MCF 10A (cell line): ENCODE measurements at places on chromosomes 11 and 22.

- peak; percentile 64 for DNase-seq
Measured at GRCh38 chr11:76768088-76768908, 14.9 kb upstream of the TSKU start.

DNA sequence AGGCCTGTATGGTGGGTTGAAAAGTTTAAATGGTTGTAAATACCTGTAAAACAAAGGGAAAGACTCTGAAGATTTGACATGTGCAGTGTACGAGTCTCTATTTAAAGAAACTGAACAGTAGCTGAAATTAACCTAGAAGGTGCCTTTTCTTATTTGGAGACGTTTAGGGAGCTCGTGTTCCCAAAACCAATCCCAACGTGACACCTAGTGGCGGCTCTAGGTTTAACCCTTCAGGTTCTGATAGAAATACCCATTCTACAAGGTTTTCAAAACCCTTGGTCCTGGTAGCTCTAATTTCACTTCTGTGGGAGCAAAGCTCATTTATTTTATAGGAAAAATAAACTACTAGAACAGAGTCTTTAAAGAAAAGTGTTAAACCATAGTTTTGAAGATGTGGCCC is 258.3 kb downstream of the LRRC4C start:
- DNase-seq = peak; percentile 67

DNA sequence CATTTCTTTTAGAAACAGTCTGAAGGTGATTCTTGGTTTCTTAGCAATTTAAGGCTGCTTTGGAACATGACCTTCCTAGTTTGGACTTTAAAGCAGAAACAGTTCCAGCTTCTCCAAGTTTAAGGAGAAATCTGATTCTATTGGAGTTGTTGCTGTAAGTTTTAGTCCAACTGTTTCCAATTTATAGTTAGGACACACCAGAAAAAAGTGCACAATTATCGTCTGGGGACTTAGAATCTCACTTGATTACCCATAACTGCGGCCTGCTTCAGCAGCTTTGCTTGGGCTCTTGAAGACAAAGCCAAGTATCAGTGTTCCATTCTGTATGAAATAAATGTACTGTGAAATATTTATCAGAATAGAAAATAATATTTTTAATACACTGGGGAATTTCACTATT is 246.6 kb downstream of the TMEM135 start:
- no peak for DNase-seq

- peak; percentile 30 for DNase-seq
Measured at GRCh38 chr11:118088531-118088930, 1.8 kb upstream of the SMIM35 start.

DNA sequence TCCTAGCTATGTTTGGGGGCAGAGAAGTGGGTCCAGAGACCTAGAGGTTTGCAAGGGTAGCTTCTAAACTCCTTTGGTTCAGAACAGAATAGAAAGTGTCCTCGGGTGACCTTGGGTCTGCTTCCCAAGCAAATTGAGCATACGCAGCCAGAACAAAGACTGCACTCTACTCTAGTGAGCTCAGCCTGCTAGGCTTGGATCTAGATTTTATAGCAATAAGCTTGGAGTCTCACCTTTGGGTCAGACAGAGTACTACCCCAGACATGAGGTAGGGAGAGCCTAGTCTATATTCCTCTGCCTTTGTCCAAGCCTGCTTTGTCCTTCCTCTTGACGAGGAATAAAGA is 52.6 kb upstream of the ELF5 start:
- DNase-seq = no peak

DNA sequence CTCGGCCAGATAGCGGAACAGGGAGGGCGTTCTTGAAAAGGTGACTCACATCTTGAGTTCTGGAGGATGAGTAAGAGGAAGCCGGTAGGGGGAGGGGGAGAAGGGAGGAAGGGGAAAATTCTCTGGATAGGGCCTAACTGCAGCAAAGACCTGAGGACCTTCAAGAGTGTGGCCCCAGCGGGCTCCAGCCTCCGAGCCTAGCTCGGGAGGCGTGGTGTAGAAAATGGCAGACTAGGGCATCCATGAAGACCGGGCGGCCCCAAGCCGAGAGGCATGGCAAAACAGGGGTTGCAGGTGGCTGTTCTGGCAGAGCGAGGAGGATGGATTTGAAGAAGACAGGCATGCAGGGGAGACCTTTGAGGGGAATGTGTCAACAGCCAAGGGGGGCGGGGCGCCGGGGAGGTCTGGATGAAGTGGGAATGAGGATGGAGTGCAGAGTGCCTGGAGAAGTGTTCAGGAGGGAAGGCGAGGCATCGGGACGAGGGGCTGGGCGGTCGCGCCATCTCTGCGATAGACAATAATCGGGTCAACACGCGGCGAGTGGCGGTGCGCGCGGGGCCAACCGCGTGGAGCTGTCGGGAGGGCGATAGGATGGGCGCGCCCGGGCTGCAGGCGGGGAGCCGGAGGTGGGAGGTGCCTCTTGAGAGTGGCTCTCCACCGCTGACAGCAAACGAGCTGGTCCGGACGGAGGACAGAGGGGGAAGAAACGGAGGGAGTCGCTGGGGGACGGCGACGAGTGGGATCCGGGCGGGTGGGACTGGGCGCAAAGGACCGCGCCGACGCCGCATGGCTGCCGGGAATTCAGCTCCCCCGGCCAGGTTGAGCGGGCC is 40.0 kb upstream of the CREB3L1 start:
- DNase-seq = peak; percentile 96
